Eye (tissue), 1 donor: ENCODE measurements at places on chromosomes 1 and 21.

GRCh38 chr1:226362361-226362760 lies 45.5 kb downstream of the PARP1 start:
- DNase-seq: no peak

- DNase-seq: no peak
Observed at GRCh38 chr1:159921700-159922504, 3.4 kb downstream of the TAGLN2 start.

GRCh38 chr1:23400324-23401114 lies 24.0 kb downstream of the TCEA3 start:
- no peak for DNase-seq

GRCh38 chr21:45377325-45377709 lies 27.6 kb upstream of the COL18A1 start:
- DNase-seq: no peak

DNA sequence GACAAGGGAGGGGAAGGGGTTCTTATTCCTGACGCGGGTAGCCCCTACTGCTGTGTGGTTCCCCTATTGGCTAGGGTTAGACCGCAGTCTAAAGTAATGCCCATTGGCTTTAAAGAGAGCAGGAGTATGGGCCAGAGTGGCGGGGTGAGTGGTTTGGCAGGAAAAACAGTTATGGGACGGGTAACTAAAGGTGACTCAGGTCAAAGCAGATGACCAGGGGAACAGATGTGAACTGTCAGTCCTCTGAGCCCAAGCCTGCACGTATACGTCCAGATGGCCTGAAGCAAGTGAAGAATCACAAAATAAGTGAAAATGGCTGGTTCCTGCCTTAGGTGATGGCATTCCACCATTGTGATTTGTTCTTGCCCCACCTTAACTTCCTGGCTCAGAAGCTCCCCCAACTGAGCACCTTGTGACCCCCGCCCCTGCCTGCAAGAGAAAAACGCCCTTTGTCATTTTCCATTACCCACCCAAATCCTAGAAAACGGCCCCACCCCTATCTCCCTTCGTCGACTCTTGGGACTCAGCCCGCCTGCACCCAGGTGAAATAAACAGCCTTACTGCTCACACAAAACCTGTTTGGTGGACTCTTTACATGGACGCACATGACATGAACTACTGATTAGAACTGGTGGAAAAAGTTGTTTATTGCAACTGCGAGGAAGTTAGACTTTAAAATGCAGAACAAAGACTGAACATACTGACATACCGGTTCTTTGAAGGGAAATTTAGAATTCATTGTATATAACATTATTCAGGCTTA lies 758 bp upstream of the ATAD3B start:
- peak; percentile 2 for DNase-seq

GRCh38 chr1:103461161-103462105 lies 64.1 kb upstream of the RNPC3 start:
- peak; percentile 63 for DNase-seq

GRCh38 chr1:59218521-59219236 lies 78.2 kb upstream of the FGGY start:
- no peak for DNase-seq

DNA sequence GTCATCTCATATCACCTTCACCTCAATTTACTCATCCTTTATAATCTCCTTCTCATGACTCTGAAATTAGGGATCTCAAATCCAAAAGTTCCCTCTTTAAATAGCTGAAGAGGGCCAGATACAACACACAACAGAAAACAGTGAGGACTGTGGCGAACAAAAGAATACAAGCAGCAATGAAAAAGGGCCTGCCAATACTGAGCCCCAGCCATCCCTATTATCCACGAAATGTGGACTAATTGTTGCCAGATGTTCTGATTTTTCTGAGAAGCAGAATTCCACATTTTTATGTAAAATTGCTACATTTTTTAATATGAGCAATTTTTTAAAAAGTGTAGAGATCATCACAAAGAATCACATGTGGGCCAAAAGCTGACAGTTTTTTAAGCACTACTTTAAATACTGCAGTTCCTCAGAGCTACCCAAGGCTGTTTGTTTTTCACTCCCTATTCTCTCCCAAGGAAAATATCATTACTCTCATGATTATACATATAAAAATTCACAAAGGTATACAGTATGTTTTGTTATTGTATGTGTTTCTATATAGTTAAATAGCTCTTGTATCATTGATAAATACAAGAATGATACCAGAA lies 90.0 kb downstream of the ASH1L start:
- no peak for DNase-seq

DNA sequence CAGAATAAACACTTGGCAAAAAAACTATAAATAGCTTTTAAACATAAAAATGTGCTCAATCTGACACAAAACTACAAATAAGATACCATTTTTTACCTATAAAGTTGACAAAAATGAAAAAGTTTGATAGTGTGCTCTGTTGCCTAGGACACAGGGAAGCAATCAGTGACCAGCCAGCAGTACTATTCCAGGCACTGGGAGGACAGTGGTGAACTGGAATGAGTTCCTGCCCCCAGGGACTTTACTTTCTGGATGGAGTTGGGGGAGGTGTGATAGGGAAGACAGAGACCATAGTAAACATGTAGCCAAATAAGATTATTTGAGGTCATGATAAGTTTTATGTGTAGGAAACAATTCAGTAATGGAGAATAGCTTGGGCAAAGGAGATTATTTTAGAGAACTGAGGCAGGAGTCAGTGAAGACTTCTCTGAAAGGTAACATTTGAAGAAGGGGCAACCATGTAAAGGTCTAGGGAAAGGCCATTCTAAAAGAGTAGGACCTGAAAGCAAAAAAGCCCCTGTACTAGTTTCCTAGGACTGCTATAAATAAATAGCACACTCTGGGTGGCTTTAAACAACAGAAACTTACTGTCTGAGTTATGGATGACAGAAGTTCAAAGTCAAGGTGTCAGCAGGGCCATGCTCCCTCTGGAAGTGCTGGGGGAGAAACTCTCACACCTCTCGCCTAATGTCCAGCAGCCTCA lies 42.0 kb downstream of the EEIG2 start:
- DNase-seq: no peak

GRCh38 chr1:35030338-35030737 lies 1.4 kb downstream of the ZMYM6 start:
- DNase-seq: no peak

- no peak for DNase-seq
Observed at GRCh38 chr1:44220001-44220751, 6.9 kb downstream of the DMAP1 start.

- peak; percentile 37 for DNase-seq
Observed at GRCh38 chr1:33168556-33169289, 13.1 kb downstream of the TRIM62 start.

- DNase-seq: no peak
Observed at GRCh38 chr1:109890115-109890953, 20.3 kb upstream of the CSF1 start.

GRCh38 chr1:115107516-115108260 lies 18.4 kb upstream of the TSPAN2 start:
- DNase-seq: no peak

DNA sequence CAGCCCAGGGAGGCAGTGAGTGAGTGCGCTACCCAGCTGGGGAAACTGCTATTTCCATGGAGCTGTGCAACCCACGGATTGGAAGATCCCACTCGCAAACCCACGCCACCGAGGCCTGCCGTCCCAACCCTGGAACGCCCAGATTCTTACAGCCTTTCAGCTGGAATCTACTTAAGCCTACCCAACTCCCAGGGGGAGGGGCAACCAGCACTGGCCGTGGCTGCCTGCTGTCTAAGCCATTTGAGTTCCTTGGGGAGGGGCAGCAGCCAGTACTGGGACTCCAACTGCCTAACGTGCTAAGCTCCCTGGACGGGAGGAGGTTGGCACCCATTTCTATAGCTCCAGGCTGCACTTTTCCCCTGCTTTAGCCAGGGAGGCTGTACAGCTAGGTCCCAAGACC lies 27.1 kb upstream of the ZNF669 start:
- DNase-seq: no peak

DNA sequence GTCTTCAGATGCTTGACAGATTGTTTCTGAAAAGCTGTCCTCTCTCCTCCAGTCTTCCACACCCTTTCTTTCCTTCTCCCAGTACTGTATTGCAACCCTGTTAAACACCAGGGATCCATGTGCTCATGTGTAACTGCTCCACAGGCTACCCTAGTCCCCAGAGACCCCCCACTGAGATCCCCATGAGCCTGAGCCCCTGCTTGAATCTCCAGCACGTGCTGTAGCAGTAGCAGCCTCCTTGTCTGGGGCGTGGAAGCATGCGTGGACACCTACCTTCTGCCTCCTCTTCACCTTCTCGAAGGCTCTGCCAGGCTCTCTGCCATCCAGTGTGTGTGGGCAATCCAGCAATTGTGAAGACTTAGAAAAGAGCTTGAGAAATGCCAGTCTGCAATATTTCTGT lies 25.2 kb downstream of the GPR137B start:
- no peak for DNase-seq

DNA sequence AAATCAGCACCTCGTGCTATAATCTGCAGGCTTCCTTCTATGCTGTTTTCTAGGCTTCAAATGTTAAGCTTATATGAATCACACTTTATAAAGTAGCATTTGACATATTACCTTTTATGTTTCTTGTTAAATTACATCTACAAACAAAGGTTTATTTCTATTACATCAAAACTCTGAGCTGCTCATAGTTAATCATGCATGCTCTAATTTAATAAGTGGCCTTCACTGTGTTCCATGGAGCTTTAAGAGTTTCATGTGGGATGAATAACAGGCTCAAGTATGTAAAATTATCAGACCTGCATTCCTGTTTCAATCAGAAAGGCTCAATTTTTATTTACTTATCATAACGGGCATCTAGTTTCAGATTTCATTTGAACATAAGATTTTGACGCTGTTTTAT lies 13.0 kb downstream of the SLC19A2 start:
- peak; percentile 45 for DNase-seq

GRCh38 chr1:167819849-167820683 lies 93.9 kb downstream of the ADCY10 start:
- peak; percentile 60 for DNase-seq

- DNase-seq: no peak
Observed at GRCh38 chr1:228292609-228292911, 84.7 kb downstream of the OBSCN start.

- DNase-seq: no peak
Observed at GRCh38 chr1:163914785-163915413, 593.1 kb downstream of the NUF2 start.

- DNase-seq: no peak
Observed at GRCh38 chr1:203478231-203478630, 2.6 kb downstream of the PRELP start.

DNA sequence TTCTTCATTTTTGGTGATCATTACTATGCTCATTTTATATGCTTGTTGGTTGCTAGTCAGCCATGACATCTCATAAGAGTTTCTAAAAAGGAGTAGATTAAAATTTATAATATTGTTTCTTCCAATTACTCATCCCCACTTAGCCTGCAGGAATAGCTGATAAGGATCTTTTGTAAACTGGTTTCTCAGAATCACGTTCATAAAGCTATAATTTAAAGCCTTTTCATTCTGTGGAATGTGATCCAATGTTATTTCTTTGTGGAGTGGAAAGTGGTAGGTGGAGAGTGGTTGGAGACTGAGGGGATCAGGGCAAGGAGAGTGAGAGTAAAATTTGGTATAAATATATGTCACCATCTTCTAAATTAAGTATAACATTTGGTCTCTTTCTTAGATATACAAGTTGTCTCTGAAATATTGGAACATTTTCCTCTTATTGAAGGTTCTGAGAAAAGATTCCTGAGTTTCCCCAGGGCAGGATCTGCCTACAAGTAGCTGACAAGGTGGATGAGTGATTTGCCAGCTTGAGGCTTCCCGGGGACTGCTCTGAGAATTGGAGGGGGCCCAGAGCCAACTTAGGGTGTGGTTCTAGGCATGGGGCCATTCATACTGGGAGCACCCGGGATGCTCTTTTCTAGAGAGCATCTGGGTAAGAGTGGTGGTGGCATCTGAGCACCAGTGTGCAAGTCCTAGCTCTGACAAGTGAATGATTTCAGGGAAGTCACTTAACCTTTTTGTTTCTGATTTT lies 116.4 kb downstream of the TBX19 start:
- DNase-seq: no peak

DNA sequence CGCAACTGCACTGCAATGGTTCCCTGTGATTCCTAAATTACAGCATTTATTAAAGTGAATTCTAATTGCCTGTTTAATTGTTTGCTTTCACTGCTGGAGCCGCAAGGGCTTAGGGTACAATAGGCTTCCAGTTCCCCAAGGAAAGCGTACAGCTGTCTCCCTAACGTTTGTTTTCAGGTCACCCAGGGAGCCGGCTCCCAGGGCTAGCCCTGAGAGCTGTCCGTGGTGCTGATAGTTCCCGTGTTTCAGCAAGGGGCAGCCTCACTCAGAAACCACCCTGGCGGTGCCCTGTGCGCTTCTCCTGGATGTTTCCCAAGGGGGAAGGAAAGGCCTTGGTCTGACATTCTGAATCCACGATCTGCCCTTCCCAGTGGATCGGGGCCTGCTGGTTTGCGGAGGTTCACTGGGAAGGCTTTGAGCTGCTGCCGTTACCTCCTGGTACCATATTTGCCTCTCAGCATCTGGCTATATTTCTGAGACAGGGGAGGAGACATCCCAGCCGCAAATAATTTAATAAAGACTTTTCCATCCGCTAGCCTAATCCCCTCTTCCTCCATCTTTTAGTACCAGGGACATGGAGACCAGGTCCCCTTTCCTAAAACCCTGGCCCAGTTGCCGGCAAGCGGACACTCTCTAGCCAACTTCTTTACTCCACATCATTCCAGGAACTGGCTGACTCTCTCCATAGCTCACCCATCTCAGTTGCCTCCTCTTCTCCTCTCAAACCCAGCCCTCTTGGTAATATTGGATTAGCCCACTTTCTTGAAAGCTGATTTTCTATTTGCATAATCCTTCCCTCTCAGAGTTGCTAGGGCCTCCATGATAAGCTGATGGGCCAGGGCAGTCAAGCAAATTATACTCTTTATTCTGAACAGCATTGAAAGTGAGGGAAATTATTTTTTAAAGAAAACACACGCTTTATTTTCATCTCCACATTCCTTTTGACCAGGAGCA lies 149.0 kb downstream of the IGSF21 start:
- DNase-seq: peak; percentile 92
